ENCODE measurements at places on chromosomes 16 and 17.
A peak's percentile ranks its signal among the peaks of the same experiment; 100 is the strongest.

GRCh38 chr17:12282056-12282455 lies 261.4 kb downstream of the MAP2K4 start:
- DNase-seq, result no peak

- peak; percentile 55 for DNase-seq
These were observed 6.8 kb upstream of the TBC1D3B start for GRCh38 chr17:36183001-36183971.

- no peak for DNase-seq
These were observed 158.7 kb upstream of the TBX2 start for GRCh38 chr17:61240851-61241468.

DNA sequence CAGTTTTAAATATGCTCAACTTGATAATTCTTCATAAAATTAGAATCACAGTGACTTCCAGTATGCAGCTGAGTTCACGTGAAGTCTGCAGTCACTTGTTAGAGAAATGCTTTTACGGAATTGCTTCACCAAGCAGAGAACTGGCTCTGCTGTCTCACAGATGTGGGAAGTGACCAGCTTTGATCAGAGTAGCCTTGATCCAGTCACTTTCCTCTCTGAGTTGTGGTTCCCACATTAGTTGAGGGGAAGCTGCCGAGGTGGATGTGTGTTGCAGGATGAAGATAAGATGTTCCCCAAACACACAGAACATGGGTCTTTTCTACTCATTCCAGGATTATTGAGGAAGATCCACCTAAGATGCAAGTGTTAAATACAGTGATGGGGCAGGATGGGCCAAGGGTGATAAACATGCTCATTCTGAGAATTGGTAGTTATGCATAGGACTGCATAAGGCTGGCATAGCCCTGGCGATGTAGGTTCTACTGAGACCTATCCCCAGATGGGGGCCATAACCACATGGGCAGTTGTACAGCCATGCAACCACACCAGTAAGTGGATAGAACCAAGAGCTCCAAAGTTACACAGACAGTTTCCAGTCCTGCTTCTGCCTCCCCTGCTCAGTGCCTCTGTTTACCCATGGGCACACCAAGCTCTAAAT lies 168.9 kb upstream of the MAF start:
- no peak for DNase-seq

- no peak for DNase-seq
These were observed 10.3 kb downstream of the EPN2 start for GRCh38 chr17:19247473-19247872.

- DNase-seq, result no peak
These were observed 1.6 kb downstream of the MPO start for GRCh38 chr17:58279016-58279711.

GRCh38 chr16:57091200-57091974 lies 996 bp upstream of the CPNE2 start:
- no peak for DNase-seq

- DNase-seq, result no peak
These were observed 223.7 kb downstream of the CBLN1 start for GRCh38 chr16:49057936-49058335.

GRCh38 chr17:42819939-42820535 lies 4.0 kb downstream of the BECN1 start:
- DNase-seq, result peak; percentile 80

- no peak for DNase-seq
These were observed 10.2 kb upstream of the MRC2 start for GRCh38 chr17:62616993-62617893.

DNA sequence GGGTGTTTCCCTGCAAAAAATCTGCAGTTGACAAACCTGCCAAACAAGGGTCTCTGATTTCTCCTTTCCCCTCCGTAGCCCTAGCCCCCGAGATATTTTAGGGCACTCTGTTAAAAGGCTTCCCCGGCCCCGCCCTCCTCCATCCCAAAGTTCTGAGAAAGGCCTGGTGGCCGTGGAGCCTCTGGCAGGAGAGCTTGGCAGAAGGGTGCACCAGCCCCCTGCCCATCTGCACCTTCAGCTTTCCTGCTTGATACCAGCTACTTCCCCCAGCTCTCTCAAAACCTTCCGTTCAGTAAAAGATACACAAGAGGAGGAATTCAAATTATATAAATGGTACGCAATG lies 711 bp upstream of the CANT1 start:
- no peak for DNase-seq

- no peak for DNase-seq
These were observed 11.7 kb upstream of the C16orf95 start for GRCh38 chr16:87328846-87329245.

GRCh38 chr17:57490890-57491289 lies 234.6 kb downstream of the MSI2 start:
- no peak for DNase-seq

- no peak for DNase-seq
These were observed 50.9 kb downstream of the IL21R start for GRCh38 chr16:27452569-27453493.

GRCh38 chr16:11637320-11637719 lies 30.9 kb upstream of the SNN start:
- DNase-seq, result no peak

GRCh38 chr16:67880584-67880983 lies 4.1 kb upstream of the NRN1L start:
- DNase-seq, result no peak

DNA sequence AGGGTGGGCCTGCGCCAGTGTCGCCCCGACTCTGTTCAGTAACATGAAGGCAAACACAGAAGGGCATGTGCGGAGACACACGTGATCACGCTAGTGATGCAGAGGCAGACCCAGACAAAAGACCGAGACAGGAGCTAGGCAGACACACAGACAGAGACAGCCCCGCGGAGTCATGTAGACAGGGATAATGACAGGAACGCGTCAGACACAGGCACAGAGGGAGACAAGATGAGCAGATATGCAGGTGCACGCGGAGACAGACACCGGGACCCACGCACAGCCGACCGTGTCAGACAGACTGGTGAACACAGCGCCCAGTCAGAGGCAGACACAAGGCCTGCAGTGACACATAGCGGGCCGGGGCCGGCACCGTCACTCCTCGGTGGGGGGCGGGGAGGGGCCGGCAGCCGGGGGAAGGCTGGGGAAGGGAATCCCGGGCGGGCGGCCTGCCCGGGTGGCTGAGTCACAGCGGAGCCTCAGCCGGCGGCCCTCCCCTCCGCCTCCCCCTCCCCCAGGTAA lies 7.4 kb downstream of the KDM6B start:
- peak; percentile 93 for DNase-seq

- DNase-seq, result peak; percentile 93
These were observed 9.0 kb downstream of the SLC5A10 start for GRCh38 chr17:18960803-18961511.

DNA sequence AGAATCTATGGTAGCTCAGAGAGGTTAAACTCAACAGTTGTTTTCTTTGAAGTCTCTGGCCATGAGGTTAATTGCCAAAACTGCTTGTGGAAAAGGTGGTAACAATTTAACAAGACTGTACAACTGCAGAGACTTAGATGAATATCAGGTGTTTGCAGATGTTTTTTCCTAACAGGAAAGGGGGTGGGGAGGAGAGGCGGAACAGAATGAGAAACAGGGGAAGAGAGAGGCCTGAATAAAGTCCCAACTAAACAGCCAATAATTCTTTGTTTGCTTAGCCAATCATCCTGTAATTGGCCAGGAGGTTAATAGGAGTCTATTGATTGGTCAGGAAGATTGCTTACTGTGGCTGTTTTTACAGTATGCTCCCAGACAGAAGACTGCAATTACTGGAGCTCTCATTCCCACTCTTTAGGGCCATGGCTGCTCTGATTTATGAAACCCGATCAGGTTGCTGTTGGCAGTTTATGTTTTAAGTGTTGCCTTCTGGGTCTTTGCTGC lies 249.7 kb upstream of the TBX2 start:
- no peak for DNase-seq

DNA sequence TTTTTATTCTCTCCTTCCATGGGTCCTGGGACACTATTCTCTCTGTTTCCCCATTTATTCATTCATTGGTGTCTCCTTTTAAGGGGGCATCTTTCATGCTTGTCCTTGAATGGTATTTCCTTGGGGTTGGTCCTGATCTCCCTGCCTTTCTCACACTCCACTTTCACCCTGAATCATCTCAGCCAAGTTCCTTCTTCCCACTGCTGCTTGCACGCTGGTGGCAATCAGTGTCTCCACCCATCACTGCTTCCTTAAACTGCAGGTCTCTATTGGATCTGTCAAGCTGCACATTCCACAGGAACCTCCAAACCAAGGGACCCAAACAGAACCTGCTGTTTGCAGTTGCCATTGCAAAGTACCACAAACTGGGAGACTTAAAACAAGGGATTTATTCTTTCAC lies 89.3 kb upstream of the SDK2 start:
- no peak for DNase-seq

DNA sequence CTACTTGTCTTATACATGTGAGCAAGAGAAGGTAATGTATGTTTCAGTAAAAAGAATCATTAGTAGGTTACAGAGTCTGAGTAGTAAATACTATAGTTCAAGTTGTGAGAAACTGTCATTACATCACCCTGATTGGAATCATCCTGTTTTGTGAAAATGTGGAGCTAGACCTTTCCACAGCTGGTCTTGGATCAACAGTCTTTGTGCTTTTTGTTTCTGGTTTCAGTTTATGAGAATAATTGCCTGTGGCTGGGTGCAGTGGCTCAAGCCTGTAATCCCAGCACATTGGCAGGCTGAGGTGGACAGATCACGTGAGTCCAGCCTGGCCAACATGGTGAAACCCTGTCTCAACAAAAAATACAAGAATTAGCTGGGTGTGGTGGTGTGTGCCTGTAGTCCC lies 19.7 kb upstream of the SHISA9 start:
- no peak for DNase-seq

GRCh38 chr17:15171167-15172047 lies 93.7 kb downstream of the PMP22 start:
- peak; percentile 47 for DNase-seq

GRCh38 chr17:50130559-50131305 lies 772 bp upstream of the SAMD14 start:
- DNase-seq, result peak; percentile 28

DNA sequence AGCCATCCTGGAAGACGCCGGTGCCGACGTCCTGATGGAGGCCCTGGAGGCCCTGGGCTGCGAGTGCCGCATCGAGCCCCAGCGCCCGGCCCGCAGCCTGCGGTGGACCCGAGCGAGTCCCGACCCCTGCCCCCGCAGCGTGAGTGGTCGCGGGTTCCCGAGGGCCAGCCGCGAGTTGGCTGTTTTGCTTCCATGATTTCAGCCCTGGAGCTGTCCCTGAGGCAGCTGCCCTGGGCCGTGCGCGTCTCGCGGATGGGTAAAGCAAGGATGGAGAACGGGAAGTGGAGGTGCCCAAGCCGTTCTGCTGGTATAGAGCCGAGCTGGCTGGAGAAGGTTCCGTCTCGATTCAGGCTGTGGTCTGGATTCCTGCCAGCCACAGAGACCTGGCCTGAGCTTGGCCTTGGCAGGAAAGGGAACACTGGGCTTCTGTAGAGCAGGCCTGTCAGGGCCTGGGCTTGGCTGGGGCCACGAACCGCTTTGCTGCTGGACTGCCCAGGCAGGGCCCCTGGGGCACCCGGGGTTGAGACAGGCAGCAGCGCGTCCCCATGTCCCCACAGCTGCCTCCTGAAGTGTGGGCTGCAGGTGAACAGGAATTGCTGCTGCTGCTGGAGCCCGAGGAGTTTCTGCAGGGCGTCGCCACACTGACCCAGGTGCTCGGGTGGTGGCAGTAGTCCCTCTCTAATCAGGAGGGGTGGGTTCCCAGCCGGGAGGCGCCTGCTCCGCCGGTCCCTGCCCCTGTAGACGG lies 941 bp upstream of the MRPS34 start:
- DNase-seq, result no peak

- no peak for DNase-seq
These were observed 12.5 kb upstream of the PYY start for GRCh38 chr17:43966276-43966675.

GRCh38 chr16:79658301-79659033 lies 57.9 kb upstream of the MAF start:
- no peak for DNase-seq

- DNase-seq, result no peak
These were observed 6.9 kb downstream of the DOK4 start for GRCh38 chr16:57479205-57479975.

DNA sequence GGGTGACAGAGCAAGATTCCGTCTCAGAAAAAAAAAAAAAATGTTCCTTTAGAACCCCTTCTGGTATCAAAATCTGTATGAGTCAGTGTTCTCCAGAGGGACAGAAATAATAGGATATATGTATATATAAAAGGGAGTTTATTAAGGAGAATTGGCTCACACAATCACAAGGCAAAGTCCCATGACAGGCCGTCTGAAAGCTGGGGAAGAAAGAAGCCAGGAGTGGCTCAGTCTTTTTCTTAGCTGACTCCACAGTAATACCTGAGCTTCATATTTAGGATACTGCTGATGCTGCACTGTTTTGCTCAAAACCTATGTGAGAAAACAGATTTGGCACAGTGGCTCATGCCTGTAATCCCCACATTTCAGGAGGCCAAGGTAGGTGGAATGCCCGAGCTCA lies 22.5 kb downstream of the ZZEF1 start:
- no peak for DNase-seq

DNA sequence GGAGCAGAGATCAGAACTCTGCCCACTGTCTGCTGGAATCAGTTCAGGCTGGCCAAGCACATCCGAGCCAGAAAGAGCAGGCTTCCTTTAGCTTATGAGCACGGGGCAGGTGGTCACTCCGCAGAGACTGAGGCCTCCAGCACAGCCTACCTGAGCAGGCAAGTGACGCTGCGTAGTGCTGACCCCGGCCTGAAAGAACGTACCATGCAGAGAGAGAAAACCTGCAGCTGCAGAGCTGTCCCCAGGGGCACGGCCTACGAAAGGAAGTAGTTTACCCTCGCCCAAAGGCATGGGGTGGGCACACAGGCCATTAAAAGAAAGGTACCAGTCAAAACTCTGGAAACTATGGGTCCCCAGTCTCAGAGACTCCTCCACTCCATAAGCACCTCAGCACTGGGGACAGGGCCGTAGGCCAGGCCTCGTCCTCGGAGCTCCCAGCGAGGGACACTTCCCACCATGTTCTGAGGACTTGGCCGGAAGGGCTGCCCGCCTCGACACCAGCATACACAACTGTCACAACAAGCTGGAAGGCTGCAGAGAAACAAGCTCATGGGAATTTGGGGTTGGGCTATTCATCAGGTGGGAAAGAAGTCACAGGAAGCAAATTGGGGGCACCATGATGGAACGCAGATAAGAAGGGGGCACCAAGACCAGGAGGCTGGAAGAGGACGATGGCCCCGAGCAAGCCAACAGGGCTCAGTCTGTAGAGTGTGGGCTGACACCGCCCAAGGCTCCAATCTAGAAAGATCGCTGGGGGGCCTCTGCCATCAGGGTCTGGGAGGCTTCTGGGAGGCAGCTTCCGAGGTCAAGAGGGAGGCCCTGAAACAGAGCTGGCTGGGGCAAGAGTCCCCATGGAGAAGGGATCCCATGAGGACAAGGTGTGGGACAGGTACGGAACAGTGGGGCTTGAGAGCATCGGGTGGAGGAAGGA lies 21.2 kb downstream of the MEAK7 start:
- DNase-seq, result no peak

Measured in stimulated activated naive CD8-positive, alpha-beta T cell treated with anti-CD3 and anti-CD28 coated beads, Interleukin-15, Interleukin-2, amounts not matched to agents 100 U/mL and 50 U/mL, for 24 hours (primary cell).